Pancreas (tissue), 10 donors: ENCODE measurements at places on chromosomes 1 and 21. TPM values are rescaled to one million over a fixed set of nuclear protein-coding genes. Genes with fewer than 3 reads are reported as not detected.
A peak's percentile ranks its signal among the peaks of the same experiment; 100 is the strongest.

The CCDC185 gene
- not detected for polyA plus RNA-seq

The CASP9 gene
- 32.0 TPM for polyA plus RNA-seq

- no peak for DNase-seq
Measured at GRCh38 chr21:19937619-19938018, 1060.6 kb upstream of the NCAM2 start.

DNA sequence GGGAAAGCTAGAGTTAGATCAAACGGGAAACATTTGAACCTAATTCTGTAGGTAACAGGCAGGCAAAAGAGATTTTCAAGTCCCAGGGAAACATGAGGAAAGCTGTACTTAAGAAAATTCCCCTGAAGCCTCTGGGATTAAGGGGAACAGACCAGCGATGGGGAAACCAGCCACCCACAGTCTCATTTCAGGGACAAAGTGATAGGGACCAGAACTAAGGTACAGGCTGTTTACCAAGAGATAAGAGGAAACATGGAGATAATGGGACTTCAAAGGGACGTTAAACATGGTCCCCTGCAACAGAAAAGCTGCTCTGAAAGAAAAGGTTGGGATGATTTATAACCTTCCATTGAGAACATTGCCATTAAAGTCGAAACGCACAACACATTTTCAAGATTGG lies 84.4 kb downstream of the NTPCR start:
- DNase-seq, result no peak

DNA sequence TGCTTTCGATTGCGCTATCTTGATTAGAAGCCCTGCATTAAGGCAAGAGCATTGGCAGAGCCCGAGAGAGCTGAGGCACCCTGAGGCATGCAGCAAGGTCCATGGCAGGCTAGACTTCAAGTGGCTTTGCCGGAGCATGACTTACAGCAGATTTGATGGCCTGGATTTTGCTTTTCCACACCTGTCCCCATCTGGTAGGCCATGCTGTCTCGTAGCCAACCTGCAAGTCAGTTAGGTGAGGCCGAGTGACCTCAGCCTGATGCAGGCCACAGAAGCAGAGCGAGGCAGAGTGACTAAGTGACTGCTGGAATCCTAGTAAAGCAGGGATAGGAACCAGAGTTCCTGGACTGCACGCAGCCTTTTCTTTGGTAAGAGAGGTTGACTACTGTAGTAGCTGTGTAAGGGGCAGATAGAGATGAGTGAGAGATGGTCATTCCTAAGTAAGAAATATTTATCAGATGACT lies 148.9 kb downstream of the PBX1 start:
- DNase-seq, result peak; percentile 61

GRCh38 chr1:17569200-17570139 lies 30.0 kb downstream of the ARHGEF10L start:
- peak; percentile 85 for DNase-seq
